Left ventricle myocardium inferior (tissue), 1 donor: ENCODE measurements at places on chromosomes 7 and 10.
A peak's percentile ranks its signal among the peaks of the same experiment; 100 is the strongest.

DNA sequence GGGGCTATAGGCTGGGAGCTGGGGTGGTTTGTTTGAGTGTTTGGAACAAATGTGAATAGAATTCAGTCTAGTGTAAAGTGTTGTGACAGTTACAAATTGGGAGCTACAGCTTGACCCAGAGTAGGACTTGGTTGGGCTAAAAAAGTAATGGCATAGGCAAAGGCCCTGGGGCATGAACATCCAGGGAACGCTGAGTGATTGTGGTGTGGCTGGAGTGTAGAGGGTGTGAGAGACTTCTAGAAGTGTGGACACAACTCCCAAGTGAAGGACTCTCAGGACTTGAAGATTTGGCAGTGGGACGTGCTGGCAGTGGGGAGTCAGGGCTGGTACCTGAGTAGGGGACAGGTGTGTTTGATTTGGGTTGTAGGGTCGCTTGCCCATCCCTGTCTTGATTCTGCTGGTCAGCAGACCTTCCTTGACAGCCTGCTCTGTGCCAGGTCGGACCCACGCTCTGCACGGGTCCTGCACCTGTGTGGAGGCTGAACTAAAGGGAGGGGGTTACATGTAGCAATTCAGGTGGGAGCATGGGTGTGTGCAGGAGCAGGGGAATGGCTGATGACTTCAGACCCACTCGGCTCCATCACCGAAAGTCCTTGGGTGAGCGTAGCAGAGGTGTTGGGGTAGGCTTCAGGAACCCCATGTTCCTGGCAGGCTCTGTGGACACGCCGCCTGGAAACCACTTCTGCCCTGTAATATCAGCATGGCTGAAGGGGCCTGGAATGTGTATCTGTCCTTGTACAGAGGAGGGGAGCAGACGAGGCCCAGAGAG lies 43.3 kb downstream of the ZMIZ1 start:
- peak; percentile 74 for DNase-seq

DNA sequence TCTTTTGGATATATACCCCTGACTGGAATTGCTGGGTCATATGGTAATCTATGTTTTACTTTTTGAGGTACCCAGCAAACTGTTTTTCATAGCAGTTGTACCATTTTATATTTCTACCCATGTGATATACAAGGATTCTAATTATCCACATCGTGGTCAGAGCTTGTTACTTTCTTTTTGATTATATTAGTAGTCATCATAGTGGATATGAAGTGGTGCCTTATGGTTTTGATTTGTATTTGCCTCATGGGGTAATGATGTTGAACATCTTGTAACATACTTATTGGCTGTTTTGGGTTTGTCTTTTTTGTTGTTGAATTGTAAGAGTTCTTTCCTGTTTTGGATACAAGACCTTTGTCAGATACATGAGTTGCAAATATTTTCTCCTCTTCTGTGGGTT lies 51.7 kb downstream of the MAPK8 start:
- no peak for DNase-seq

DNA sequence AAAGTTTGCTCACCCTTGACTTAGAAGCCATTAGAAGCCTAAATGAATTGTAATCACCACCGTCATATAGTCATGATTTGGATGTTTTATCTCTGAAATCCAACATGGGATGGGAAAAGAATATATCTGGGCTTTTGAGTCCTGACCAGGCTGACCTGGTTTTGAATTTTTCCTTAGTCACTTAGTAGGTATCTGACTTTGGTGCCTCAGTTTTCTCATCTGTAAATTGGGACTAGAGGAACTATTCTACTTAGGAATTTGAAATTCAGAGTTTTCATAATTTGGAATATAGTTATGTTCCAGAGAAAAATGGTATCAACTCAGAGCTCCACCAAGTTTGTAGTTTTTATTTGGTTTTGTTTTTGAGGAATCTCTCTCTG lies 40.9 kb downstream of the SHOC2 start:
- no peak for DNase-seq

GRCh38 chr7:140525743-140526142 lies 46.4 kb upstream of the MKRN1 start:
- no peak for DNase-seq

- no peak for DNase-seq
Observed at GRCh38 chr7:73706126-73707044, 13.1 kb downstream of the STX1A start.

GRCh38 chr7:51144178-51144577 lies 172.4 kb downstream of the COBL start:
- DNase-seq = no peak

DNA sequence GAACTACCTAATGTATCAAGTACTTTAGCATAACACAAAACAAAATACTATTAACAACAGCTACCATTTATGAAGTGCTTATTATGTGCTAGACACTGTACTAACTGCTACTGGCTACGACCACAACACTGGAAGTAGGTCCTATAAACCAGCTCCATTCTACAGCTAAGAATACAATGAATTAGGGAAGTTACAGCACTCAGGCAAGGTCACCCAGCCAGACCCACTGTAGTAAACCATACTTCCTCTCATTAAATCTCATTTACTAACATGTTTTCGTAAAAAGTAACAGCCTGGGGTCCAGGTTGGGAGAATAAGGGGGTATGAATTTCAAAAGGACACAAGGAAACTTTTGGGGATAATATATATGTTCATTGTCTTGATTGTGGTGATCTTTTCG lies 25.4 kb downstream of the NAPEPLD start:
- DNase-seq = no peak

- DNase-seq = no peak
Observed at GRCh38 chr10:78920011-78920410, 148.8 kb upstream of the ZMIZ1 start.

DNA sequence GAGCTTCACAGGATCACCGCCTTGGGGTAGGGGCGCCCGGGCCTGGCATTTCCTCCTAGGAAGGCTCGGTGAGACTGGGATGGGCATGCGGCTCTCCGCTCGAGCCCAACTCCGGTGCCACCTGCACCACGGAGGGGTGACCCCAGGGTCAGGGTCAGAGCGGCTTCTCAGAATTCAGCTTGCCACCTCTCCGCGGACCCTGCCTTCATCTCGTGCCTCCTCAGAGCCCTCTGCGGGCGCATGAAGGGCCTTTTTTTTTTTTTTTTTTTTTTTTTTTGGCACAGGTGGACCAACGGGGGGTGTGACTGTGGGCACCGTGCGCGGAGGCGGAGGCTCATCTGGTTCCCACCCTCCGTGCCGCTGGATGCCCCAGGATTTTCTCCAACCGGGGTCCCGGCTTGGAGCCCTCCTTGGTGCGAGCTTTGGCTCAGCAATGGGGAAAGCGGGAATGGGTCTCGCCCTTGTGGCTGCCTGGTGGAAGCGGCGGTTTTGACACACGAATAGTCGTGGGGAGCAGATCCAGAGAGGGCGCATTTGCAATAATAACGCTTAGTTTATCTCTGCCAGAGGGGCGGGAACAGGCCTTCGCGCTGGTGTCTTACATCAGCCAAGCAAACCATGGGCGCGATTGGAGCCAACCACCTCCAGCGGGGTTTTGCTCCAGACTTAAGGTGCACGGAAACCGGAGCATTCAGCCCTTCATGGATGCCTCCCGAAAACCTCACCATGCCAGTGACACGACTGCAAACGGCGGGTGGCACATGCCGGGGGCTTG lies 5.0 kb upstream of the TNRC18 start:
- peak; percentile 74 for DNase-seq

DNA sequence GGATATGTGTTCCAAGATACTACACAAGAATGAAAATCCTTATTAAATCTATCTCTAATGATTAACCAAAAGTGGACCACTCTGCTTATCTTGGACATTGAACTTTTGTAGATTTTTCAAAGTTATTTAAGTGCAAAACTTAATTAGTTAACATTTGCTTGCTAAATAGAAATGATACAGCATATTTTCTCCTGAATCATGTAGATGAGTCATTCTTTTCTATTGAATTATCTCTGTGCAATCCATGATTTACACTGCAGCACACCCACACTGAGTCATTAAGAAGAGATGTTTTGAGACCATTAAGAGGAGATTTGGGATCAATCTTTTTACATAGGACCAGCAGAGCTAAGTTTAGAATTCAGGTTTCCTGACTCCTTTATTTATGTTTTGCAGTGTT lies 6.6 kb upstream of the ABCC2 start:
- DNase-seq = no peak

DNA sequence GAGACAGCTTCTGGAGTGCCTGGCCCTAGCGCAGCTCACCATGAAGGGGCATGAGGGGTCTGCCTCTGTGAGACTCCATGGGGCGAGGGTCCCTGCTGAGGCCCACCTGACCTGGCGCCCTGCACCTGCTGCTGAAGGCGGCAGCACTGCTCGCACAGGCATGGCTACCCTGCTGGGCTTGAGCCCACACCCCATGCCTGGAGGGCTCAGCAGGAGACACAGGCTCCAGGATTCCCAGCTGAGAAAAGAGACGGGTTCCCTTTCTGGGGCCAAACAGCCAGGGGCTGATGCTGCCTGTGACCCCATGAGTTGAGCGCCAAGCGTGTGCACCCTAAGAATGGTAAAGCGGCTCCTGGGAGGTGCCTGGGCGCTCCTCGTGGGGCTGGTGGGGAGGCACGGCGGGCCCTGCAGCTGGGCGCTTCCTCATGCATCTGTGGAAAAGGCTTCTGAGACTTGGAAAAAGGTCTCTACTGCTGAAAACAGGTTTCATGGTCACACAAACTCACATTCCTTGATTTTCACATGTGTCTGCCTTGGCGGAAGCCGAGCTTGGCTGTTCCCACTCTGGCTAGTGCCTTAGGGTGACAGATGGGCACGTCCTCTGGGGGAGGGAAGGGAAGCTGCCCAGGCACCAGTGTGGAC lies 233.4 kb downstream of the ZMYND11 start:
- no peak for DNase-seq
